Cardiac atrium fibroblast (primary cell): ENCODE measurements at places on chromosomes 3 and 15. TPM values are rescaled to one million over a fixed set of nuclear protein-coding genes. Genes with fewer than 3 reads are reported as not detected.

The RTP3 gene
- not detected in 2 replicates for total RNA-seq

The SLC22A14 gene
- total RNA-seq, result not detected in 2 replicates

The RHCG gene
- total RNA-seq, result 0.16 TPM in 1 of 2 replicates, not detected in the other

The ADGRG7 gene
- total RNA-seq, result not detected in 2 replicates

The WDR6 gene
- 63.9 and 67.6 TPM in 2 replicates for total RNA-seq

The XCR1 gene
- not detected in 2 replicates for total RNA-seq

The SLC2A2 gene
- total RNA-seq, result not detected in 2 replicates

The DUOXA2 gene
- total RNA-seq, result not detected in 2 replicates

The LRRC28 gene
- 17.1 and 19.9 TPM in 2 replicates for total RNA-seq

The GRK7 gene
- total RNA-seq, result not detected in 2 replicates

The ANKRD63 gene
- not detected in 2 replicates for total RNA-seq

The ZPLD1 gene
- total RNA-seq, result not detected in 2 replicates

The SGO1 gene
- 2.2 and 3.6 TPM in 2 replicates for total RNA-seq

The LCMT2 gene
- 6.5 and 8.7 TPM in 2 replicates for total RNA-seq

The TMC3 gene
- total RNA-seq, result 0.32 TPM in 1 of 2 replicates, not detected in the other

The ERICH6 gene
- total RNA-seq, result 0.32 TPM in 1 of 2 replicates, not detected in the other

The FANCD2OS gene
- not detected in 2 replicates for total RNA-seq

The GOLGA6B gene
- not detected in 2 replicates for total RNA-seq

The CCNB2 gene
- 19.3 and 22.2 TPM in 2 replicates for total RNA-seq

The TRIM71 gene
- total RNA-seq, result not detected in 2 replicates

The ANKUB1 gene
- total RNA-seq, result not detected in 2 replicates

The COL7A1 gene
- total RNA-seq, result 5.4 and 14.9 TPM in 2 replicates

The GOLGA8H gene
- not detected in 2 replicates for total RNA-seq

The TM4SF1 gene
- 760 and 799 TPM in 2 replicates for total RNA-seq

The MEX3B gene
- total RNA-seq, result 7.4 and 11.5 TPM in 2 replicates
